AG04449 (cell line): ENCODE measurements at places on chromosomes 3 and 15.
A peak's percentile ranks its signal among the peaks of the same experiment; 100 is the strongest.

- DNase-seq = no peak
Observed at GRCh38 chr15:73892446-73893226, 19.3 kb downstream of the TBC1D21 start.

DNA sequence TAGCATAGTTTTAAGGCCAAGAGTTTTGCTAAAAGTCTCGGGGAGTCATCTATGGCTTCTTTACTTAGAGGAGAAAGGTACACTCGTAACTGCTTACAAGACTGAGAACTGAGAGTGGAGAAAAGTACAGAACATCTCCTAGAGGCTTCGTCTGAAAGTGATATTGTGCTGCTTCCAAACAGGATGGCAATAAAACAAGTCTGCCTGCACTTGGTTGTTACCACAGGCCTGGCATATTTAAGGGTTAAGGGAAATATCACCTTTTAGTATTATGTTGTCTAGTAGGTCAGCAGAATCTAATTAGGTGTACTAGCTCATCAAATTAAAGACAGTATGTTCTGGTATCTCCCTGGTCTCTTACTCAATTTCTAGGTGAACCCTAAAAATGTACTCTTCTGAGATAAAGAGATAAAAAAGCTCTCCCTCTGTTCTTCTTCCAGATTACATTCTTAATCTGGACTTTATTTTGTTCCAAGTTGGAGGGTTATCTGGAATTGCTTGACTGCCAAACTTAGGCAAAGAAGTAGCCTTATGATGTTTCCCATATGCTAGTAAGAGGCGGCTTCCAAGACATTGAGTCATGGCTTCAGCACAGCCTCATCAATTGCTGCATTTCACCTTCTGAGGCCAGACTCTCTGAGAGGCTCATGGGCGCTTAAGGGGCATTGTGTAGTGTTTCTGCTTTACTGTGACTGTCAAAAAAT, 181.3 kb downstream of the LSAMP start:
- DNase-seq = peak; percentile 17

DNA sequence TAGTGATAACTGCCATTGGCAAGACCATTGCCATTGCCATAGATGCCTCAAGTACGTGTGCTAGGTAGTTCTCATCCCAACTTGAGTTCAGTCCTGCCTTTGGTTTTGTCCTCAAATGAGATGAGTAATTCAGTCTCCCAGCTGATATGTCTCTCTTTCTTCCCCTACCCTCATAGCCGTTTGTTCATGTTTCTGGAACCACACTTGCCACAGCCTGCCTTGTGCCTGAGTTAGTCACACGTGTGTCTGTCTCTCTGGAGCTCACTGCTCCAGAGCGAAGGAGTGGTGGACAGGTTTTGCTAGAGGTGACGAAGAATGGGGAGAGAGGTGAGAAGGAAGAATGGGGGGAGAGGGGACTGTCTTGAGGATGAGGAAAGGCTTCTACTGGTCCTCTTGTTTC, 88.0 kb upstream of the IGF1R start:
- no peak for DNase-seq

GRCh38 chr3:151766454-151766853, 32.7 kb downstream of the AADACL2 start:
- no peak for DNase-seq

- no peak for DNase-seq
Observed at GRCh38 chr3:98885851-98886250, 15.6 kb downstream of the DCBLD2 start.

DNA sequence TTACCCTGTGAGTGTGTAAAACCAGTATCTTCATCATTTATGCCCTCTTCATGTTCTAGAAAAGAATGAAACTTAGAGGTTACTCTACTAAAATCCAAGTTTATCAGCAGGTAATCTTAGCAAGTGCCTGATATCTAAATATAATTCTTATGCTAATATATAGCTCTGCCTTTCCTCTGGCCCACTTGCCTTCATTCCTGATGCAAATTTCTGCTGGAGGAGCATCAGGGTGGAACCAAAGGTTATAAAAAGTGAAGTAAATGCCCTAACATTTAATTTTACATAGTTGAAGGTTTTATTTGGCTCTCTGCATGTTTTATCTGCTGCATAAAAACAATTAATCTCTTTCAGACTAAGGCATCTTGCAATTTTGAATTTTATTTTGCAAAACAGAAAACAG, 936.2 kb downstream of the ROBO2 start:
- no peak for DNase-seq

GRCh38 chr15:85030301-85030929, 48.8 kb downstream of the PDE8A start:
- no peak for DNase-seq

DNA sequence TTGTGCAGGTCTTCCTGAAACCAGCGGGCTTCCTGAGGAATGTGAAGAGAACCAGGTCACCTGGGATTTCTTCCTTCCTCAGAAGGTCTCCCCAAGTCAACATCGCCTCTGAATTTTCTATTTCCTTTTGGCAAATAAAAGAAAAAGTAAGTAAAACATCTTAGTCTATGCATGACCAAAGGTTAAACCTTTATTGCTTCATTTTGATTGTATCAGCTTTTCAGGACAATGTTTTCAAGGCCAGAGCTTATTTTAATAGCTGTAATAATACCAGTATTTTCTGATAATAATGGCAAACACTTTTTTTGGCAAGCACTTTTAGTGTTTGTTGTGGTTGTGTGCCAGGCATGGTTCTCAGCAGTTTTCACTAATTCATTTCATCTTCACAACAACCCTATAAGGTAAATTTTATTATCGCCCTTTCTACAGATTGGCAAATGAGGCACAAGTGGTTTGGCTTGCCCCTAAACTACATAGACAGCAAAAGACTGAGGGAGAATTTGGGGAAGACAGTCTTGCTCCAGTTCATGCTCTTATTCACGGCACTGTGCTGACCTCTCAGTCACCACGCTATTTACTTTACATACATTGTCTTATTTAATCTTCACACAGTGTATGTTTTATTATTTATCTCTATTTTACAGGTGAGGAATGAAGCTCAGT, 110.4 kb downstream of the RPL22L1 start:
- DNase-seq = no peak

DNA sequence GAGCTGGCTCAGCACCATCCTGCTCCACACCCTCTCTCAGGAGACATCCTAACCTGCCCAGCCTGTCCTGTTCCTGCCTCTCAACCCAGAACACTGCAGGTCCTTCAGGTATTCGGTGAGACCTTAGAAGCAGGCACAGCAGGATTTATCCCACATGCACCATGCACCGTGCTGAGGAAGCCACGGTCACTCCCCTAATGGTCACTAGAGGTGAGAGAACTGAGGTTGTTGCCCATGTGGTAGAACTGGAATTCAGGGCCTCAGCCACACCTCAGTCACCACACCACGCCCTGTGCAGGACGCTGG, 36.9 kb downstream of the APBA2 start:
- DNase-seq = no peak

GRCh38 chr15:75353604-75354003, 6.8 kb downstream of the NEIL1 start:
- no peak for DNase-seq

DNA sequence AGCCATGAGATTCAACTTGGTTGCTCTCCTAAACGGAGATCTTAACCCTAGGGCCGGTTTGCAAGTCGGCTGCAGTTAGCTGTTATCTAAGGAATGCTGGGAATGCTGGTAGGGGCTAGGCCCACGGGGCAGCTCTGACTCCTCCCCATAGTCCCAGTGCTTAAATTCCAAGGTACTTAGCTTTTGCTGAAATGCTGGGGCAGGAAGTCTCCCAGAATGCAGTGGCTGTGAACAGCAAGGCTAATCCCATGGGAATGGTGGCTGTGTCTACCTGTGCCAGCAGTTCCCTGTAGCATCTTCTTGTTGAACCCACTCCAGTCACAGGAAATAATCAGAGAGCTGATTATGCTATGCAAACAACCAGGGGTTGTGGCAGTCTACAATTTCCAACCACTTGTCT, 102.5 kb upstream of the TJP1 start:
- DNase-seq = peak; percentile 46

GRCh38 chr3:146072824-146073223, 88.2 kb downstream of the PLOD2 start:
- no peak for DNase-seq

- DNase-seq = no peak
Observed at GRCh38 chr3:100348727-100349126, 14.2 kb downstream of the NIT2 start.

GRCh38 chr15:77538793-77539497, 93.8 kb downstream of the LINGO1 start:
- no peak for DNase-seq
